ENCODE measurements at places on chromosomes 3 and 15.

DNA sequence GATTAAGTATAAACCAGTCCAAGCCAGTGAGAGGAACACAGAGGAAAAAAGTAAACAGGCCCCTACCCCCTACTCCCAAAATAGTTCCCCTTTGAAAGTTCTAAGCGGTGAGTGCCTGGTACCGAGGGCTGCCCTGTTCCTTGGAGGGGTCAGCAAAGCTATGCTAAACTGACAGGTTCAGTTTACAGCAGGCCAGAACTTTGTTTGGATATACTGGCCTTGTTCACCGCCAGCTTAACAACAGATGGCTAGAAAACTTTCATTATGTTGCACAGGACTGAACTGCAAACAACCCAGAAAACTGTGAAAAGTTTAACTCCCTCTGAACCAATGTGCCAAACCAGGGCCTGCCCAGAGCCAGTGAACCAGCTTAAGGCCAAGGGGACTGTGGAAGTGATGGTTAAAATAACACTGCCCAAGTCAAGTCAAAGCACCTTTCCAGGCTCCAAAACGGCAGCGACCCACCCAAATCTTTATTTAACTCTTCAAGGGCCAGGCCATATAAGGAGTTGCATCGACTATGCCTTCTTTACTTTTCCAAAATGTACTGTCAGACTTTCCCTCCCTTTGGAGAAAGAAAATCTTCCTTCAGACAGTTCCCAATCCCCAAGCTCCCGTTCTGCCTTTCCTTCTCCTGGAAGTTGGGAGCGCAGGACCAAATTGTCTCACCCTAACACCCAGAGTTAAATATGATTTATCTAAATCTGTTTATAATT, 448.0 kb downstream of the FOXP1 start:
- DNase-seq: no peak

DNA sequence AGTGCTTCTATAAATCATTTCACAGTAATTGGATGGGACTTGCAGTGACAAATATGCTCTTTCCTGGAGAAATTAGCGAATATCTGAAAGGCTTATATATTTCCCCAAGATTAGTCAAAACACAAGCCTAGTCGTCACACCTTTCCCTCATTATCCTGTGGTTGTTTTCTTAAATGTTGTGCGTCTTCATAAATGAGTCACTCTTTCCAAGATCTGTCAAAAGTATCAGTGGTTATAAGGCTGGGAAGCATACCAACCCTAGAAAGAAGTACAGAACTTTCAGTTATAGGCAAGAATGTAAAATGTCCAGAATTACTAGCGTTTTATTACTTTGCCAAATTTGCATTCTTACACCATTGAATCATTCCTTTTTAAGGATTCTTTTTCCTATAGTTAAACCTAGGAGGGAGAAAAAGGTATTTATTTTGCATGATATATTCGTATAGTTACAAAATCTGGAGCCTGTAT, 33.6 kb downstream of the TMEM212 start:
- DNase-seq: no peak

DNA sequence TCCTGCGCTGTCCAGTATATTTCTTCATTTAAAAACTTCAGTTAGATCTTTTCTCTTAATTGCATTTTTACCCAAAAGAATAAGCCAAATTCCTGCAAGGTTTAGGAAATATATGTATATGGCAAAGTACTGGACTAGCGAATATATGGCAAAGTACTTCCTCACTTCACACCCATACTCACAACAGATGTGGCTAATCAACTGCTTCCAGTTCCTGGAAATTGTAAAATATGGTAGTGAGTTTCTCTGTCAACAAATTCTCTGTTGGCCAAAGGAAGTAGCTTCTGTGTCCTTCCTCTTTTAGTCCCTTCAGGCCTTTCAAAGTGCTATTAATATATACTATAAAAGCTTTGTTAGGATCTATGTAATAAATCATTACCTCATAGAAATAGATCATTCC, 22.0 kb downstream of the GPR15 start:
- DNase-seq: no peak

DNA sequence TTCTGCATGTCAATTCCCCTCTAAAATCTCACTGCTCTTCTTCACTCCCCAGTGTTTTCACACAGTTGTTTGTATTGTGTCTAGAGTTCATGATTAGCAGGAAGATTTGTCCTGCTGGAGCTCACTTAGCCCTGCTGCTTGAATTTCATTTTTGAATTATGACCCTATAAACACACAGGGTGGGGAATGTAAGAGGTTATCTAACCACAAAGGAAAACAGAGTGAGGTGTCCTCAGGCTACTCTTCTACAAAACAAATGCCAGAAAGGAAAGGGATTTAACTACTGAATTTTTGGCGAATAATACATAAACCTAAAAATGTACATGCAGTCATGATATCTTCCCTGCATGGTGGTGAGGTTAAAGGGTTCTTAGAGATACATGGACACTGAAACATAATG, 215.1 kb upstream of the CNTN4 start:
- DNase-seq: no peak

All from activated CD8-positive, alpha-beta memory T cell treated with anti-CD3 and anti-CD28 coated beads for 4 hours (primary cell).